Kidney (tissue), 22 donors: ENCODE measurements at places on chromosomes 5 and 9. TPM values are rescaled to one million over a fixed set of nuclear protein-coding genes. Genes with fewer than 3 reads are reported as not detected.

- no peak for DNase-seq
Measured at GRCh38 chr9:125549039-125549438, 158.0 kb downstream of the MAPKAP1 start.

- DNase-seq = no peak
Measured at GRCh38 chr9:91751922-91752321, 198.1 kb downstream of the ROR2 start.

The SCGB3A2 gene
- polyA plus RNA-seq = not detected

The FSD1L gene
- 1.4 TPM for polyA plus RNA-seq
